ENCODE measurements at places on chromosomes 1 and 21. TPM values are rescaled to one million over a fixed set of nuclear protein-coding genes. Genes with fewer than 3 reads are reported as not detected.
A peak's percentile ranks its signal among the peaks of the same experiment; 100 is the strongest.

GRCh38 chr1:54784066-54784465 is 17.1 kb downstream of the TTC22 start:
- H3K36me3 ChIP-seq, result peaks cover 30% of the 10 kb centered on the region
- no peaks in the 10 kb centered on the region for H3K27me3 ChIP-seq
- H3K4me3 ChIP-seq, result no peak overlapping the region
- peaks cover 3% of the 10 kb centered on the region for H3K4me1 ChIP-seq

DNA sequence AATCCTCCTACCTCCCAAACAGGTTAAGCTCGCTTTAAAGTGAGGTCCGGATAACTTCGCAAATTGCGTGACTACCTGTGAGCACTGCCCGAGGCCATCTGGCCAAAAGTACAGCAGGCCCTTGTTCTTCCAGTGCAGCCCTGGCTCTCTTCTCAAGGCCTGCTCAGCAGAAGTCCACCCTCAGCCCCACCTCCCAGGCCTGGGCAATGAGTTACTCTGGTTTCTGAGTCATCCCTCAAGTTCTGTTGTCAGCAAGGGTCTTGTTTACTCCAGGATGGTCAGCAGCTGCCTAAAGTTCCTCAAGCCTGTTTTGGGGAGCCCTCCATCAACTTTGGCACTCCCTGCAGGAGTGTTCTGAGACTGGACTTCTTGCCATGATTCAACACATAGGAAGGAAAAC is 101.7 kb downstream of the BCAR3 start:
- no peaks in the 10 kb centered on the region for H3K36me3 ChIP-seq
- H3K4me3 ChIP-seq, result no peak overlapping the region
- no peaks in the 10 kb centered on the region for H3K27me3 ChIP-seq
- H3K4me1 ChIP-seq, result no peaks in the 10 kb centered on the region
- no peak overlapping the region for H3K27ac ChIP-seq
- no peak for DNase-seq

DNA sequence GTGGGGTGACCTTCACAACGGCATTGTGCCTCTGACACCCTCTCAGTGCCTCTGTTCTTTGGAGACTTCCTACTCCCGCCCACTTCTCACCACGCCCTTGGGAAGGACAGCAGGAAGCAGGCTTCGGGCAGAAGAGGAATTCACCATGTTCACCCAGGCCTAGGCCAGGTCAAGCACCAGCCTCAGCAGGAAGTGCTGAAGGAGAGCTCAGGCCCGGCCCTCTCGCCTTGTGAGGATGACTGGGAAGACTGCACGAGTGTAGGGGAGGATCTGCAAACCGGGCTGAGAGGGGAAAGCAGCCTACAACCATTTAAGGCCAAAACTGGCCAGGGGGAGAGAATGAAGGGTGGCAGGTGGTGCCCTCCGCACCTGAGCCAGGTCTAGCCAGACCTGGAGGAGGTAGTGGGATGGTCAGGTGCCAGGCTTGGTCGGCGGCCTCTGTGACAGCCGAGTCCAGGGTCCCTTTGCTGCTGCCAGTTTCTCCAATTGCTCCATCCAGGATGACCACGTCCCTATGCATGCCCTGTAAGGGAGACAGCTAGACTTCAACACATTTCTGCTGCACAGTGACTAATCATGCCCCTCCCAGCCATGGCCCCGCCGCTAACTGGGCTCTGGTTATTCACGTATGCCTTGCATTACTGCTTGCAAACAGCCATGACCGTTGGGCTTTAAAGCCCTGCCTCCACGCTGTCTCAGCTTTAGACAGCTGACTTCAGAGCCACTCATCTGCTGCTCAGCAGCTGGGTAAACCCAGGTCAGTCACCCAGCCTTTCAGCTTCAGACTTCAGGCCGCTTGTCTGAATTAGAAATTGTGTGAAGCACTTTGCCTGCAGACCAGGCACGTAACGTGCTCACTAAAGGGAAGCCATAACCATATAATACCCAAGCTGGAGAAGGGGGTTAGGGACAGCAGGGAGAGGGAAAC is 8.9 kb downstream of the MRTO4 start:
- no peak overlapping the region for H3K4me3 ChIP-seq
- no peaks in the 10 kb centered on the region for H3K27me3 ChIP-seq
- peaks cover 15% of the 10 kb centered on the region for H3K4me1 ChIP-seq
- no peak for DNase-seq
- H3K27ac ChIP-seq, result no peak overlapping the region
- peaks cover 29% of the 10 kb centered on the region for H3K36me3 ChIP-seq

DNA sequence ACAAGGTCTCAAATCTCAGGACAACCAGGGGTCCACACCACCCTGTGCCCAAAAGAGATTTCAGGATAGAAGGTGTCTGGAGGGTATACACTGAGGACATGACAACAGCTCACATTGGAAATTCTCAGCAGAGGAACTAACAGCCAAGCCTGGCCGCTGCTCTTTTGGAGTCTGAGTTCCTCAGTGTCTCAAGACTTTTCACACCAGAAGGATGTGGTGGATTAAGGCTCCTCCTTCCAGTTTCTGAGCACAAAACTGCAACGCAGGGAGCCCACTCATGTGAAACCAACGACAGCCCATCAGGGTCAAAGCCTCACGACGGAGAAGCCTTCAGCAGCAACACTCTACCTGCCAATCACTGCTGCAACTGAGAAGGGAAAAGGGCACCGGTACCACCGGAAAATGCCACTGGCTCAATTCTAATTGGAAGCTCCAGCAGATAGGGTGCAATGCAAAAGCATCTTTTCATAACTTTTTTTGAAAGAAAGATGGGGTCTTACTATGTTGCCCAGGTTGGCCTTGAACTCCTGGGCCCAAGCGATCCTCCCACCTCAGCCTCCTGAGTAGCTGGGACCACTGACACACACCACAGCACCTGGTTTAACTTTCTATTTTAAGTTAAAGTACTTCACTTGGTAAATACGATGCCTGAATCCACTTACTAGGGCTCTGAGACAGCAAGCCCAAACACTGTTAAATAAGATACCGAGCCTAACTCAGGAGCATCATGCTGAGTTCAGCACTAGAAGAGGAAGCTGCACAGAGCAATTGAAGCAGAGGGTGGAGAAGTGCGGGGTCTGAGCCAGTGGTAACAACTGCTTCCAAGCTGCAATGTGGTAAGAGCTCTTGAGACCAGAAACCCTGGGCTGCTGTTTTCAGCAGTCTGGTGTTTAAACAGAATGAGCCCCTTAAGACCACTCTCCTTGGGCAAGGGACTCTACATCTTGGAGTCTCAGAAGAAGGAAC is 7.8 kb downstream of the CAPZB start:
- H3K27me3 ChIP-seq, result no peaks in the 10 kb centered on the region
- H3K4me1 ChIP-seq, result peaks cover 96% of the 10 kb centered on the region
- peak; percentile 60 for DNase-seq
- peak overlapping the region; percentile 93 for H3K27ac ChIP-seq
- peak overlapping the region; percentile 59 for H3K4me3 ChIP-seq

- H3K36me3 ChIP-seq, result peaks cover 43% of the 10 kb centered on the region
- no peaks in the 10 kb centered on the region for H3K27me3 ChIP-seq
- H3K4me3 ChIP-seq, result peak overlapping the region; percentile 28
- H3K4me1 ChIP-seq, result peaks cover 85% of the 10 kb centered on the region
- DNase-seq, result peak; percentile 84
These were observed 70.7 kb downstream of the CD247 start for GRCh38 chr1:167447521-167448136.

DNA sequence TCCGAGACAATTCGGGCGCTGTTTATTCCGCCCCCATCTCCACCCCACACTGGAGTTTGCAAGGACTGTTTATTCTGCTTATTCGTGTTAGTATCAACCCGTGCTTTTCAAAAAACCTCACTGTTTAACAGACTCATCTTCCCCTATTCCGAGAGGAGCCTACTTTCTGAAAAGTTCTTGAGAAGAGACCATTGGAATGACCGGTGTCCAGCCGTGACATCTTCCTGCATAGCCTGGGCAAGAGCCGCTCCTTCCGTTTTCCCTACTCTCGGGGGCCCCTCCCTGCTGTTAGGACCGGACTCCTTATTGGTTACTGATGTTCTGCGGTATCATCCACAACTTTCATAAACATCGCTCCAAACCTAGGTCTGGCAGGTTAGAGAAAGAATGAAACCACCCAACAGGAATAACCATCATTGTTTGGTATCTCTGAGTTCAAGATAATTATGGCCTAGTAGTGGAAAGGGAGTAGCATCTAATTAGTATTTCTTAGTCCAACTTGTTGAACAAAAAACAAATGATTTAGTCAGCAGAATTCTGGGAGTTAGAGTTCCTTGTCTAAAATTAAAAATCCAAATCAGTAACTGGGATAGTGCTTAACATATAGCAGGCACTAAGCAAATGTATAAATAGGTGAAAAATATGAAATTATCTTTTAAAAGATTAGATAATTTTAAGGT is 837 bp downstream of the STXBP3 start:
- peak overlapping the region; percentile 93 for H3K4me3 ChIP-seq
- H3K27me3 ChIP-seq, result no peaks in the 10 kb centered on the region
- peak overlapping the region; percentile 89 for H3K27ac ChIP-seq
- peaks cover 30% of the 10 kb centered on the region for H3K4me1 ChIP-seq
- DNase-seq, result peak; percentile 49

DNA sequence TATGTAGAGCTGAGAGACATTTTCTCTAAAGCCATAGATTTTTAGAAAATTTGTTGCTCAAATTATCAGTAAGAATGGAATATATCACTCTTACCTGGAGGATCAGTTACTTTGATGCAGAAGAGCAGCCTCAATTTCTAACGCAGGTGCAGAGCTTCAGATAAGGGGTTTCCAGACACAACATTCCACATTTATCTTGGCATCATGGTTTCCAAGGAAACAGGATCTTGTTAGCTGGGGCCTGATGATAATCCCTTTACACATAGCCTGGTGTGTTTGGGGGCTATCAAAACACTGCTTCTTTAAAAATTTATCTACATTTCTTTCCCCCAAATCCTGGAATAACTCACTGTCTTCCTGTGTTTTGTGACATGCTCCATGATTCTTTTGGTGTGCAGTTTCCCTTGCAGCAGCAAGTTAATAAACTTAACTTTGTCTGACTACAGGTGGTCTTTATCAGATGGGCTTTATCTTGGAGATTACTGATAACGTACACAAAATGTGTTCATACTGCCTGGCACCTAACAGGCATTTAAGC is 2.7 kb upstream of the STX12 start:
- peaks cover 22% of the 10 kb centered on the region for H3K4me1 ChIP-seq
- no peak for DNase-seq
- H3K36me3 ChIP-seq, result no peaks in the 10 kb centered on the region
- H3K27ac ChIP-seq, result no peak overlapping the region

DNA sequence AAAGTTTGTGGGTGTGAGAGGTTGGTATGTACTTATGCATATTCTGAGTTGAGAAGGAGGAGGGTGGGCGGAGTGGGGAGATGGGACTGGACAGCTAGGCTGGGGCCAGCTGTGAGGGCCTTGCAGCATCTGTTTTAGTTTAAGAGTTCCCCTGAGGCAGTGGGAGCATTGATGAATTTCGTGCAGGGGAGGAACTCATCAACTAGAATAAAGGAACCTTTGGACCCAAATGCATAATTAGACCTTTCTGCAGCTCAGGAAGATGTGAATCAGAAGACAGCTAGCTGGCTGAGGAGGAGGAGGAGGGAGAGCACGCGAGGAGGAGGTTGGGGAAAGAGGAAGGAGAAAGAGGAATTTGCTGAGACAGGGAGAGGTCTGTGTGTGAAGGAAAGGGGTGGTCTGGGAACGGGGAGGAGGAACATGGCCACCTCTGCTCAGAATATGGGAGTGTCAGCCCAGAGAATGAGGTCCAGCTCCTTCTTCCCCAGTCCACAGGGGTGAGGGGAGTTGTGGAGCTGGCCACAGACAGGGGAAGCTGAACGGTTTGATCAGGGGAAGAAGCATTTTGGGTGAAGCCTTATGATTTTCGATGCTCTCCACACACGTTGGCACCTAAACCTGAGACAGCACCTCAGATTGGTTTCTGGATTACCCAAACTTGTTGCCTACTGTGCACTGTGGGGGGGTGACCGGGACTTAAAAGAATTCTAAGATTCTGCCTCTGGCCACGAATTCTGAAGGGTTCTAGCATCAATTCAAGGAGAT is 27.7 kb downstream of the MYOG start:
- no peak for DNase-seq
- no peaks in the 10 kb centered on the region for H3K27me3 ChIP-seq
- H3K27ac ChIP-seq, result no peak overlapping the region
- no peaks in the 10 kb centered on the region for H3K4me1 ChIP-seq
- no peaks in the 10 kb centered on the region for H3K36me3 ChIP-seq
- no peak overlapping the region for H3K4me3 ChIP-seq

DNA sequence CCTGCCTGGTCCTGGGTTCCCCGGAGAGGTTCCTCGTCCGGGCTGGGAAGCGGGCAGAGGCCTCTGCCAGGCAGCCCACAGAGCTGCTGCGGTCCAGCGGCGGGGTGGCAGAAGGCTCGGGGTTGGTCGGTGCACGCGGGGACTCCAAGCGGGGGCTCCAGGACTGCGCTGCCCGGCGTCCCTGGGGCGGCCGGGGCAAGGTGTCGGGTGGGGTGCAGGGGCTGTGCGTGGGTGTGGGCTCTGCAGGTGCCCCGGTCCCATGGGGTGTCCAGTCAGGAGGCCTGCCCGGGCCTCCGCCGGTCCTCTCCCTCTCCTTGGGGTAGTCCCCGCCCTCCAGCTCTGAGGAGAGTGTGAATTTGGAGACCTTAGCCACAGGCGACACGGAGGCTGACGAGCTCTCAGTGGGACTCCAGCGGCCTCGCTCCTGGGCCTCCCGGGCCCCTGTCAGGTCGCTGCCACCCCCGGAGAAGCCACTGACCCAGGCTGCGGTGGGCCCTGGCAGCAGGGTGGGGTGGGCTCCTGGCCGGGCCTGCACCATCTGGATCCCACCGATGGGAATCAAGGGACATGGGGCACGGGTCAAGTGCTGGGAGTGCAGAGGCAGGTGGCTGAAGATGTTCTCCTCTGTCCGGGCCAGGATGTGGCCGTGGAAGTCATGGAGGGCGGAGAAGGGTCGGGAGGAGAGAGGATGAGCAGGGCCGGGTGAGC is 26.2 kb upstream of the EDN2 start:
- no peaks in the 10 kb centered on the region for H3K27me3 ChIP-seq
- no peak for DNase-seq
- no peak overlapping the region for H3K4me3 ChIP-seq
- no peaks in the 10 kb centered on the region for H3K4me1 ChIP-seq
- H3K36me3 ChIP-seq, result peaks cover 25% of the 10 kb centered on the region

- no peaks in the 10 kb centered on the region for H3K36me3 ChIP-seq
- no peak for DNase-seq
- H3K4me1 ChIP-seq, result peaks cover 24% of the 10 kb centered on the region
- H3K27me3 ChIP-seq, result no peaks in the 10 kb centered on the region
- no peak overlapping the region for H3K4me3 ChIP-seq
These were observed 23.9 kb upstream of the LSM10 start for GRCh38 chr1:36421649-36422048.

GRCh38 chr1:211726467-211726995 is 51.1 kb upstream of the NEK2 start:
- no peaks in the 10 kb centered on the region for H3K36me3 ChIP-seq
- no peak overlapping the region for H3K27ac ChIP-seq

Gene CNR2
- 0.08 TPM for total RNA-seq

Gene CDA
- not detected for total RNA-seq

Gene MEX3A
- total RNA-seq, result not detected

Gene CD247
- 242 TPM for total RNA-seq

Gene CFAP74
- total RNA-seq, result not detected

Gene ZRANB2
- total RNA-seq, result 120 TPM

Gene KRTAP19-1
- not detected for total RNA-seq

Gene PDZK1IP1
- total RNA-seq, result not detected

Gene DPYD
- 44.6 TPM for total RNA-seq

Gene OR2G3
- total RNA-seq, result not detected
